CD4-positive, alpha-beta T cell treated with Interleukin-12 subunit alpha and Interleukin-12 subunit beta, for 1 hour (primary cell): ENCODE measurements at places on chromosomes 2 and 18.

DNA sequence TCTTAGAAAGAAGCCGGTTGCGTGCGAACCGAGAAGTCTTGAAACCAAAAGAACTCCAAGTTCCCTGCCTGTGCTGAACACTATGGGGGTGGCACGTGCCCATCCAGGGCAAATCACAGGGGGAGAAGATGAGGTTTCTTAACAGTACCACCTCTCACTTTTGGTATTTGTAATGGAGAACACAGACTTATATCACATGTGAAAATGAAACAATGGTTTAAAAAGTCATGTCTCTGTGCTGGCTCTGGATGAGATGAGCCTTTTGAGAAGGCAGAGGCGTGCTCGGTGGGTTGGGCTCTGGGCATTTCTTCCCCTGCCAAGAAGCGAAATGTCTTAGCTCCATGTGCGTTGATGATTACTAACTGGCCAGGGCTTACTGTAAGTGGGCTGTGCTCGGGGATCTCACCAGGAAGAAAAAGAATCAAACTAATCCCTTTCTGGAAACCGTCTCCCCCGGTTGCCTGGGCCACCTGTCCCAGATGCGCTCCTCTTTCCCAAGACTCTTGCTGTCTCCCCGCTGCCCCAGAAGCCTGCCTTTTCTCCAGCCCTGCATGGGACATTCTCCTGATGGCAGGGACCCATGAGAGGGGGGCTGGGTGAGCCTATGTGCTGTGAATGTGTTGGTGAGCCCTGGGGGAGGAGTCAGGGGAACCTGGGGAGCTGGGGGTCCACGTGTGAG lies 252.9 kb downstream of the PRKCE start:
- DNase-seq: no peak

GRCh38 chr18:37330173-37330572 lies 235.4 kb downstream of the CELF4 start:
- DNase-seq: no peak

- no peak for DNase-seq
Observed at GRCh38 chr2:224009605-224010315, 29.3 kb downstream of the SERPINE2 start.

GRCh38 chr2:179850188-179850587 lies 11.2 kb downstream of the ZNF385B start:
- no peak for DNase-seq

GRCh38 chr2:38720613-38721241 lies 30.4 kb downstream of the SRSF7 start:
- DNase-seq: no peak

DNA sequence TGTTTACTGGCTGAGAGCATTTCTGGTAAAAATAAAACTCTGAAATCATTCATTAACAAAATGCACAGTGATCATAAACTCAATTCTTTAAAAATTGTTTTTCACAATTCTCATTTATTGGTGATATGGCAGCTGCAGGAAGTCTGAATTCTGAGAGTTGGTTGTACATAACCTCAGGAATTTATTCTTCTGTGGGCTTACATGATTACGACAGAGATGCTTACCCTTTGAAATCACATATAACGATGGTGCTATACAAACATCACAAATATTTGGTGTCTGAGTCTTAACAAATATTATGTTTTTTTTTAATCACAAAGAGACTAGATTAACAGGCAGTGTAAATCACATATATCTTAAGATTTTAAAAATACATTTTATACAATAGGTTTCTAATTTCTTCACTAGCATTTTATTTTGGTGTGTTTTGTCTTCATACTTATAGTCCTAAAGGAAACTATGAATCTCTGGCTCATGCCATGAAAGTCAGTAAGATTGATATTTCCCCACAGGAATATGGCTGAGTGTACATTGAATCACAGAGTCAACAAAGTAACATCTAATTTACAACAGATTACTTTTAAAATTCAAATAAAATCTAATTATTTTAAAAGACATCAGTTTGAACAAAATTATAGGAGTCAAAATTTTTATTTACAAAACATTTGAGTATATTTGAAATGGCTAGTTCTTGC lies 318.8 kb upstream of the THUMPD2 start:
- no peak for DNase-seq

GRCh38 chr2:62325398-62325797 lies 129.5 kb downstream of the B3GNT2 start:
- no peak for DNase-seq

GRCh38 chr2:53575721-53576124 lies 191.9 kb upstream of the CHAC2 start:
- DNase-seq: no peak

DNA sequence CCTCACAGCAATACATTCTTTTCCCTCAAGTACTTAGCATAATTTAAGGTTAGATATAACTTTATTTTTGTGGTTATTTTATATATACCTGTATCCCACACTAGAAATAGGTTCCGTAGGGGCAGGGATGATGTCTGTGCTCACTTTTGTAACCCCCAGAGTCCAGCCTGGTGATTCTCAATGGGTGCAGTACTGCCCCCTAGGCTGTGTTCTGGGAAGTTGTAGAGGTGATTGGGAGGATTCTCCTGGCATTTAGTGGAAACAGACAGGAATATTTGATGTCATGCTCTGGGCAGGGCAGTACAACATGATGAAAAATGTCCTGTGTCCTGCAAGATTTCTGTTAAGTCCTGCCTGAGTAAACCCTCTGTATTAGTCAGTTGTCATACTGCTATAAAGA lies 333.3 kb downstream of the PLCL1 start:
- DNase-seq: no peak

GRCh38 chr2:108354136-108354535 lies 23.6 kb upstream of the SULT1C4 start:
- no peak for DNase-seq

DNA sequence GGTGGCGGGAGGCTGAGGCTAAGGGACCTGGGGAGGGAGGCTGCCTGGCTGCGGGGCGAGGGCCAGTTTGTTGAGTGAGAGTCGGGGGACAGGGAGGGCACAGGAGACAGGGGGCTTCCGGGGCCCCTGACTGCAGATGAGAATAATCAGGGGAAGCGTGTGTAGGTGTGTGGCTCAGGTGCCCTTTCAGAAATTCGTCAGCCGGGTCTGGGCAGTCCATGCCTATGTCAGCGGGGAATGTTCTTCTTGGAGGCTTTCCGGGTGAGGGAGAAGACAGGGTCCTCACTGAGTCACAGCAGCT lies 52.3 kb upstream of the OTOF start:
- no peak for DNase-seq

DNA sequence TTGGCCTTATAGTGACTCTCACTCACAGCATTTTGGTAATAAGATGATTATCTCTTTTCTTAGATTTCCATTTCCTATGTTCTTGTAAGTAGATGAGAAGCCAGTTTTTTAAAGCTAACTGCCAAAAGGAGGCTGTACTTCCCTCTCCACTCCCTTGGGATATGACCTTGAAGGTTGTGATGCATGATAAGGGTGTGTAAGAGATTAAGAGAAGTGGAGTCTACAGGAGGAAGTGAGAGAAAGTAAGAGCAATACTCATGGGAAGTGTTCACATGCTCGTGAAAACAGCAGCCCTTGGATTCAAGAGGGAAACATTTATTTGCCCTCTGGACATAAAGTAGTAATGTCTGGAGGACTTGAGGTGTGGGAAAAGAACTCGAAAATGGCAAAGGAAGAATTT lies 171.5 kb downstream of the EVA1A start:
- DNase-seq: no peak

DNA sequence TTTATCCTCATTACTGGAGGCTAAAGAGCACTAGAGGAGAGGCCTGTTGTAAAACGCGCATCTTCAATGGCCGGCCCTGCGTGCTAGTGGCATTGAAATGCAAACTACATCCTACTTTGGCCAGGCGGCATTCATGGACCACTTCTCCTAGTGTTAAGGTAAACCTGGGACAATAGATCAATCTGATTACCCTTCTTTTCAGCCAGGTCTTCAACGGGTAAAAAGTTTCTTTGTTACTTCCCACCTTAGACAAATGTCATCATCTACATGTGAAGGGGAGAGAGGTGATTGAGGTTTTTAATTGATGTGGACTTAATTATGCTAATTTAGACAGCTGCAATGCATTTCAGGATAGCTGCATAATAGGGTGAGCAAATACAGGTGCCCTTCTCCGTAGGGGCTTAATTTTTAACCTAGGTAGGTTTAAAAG lies 628.0 kb downstream of the ZEB2 start:
- DNase-seq: no peak

GRCh38 chr2:224832207-224832606 lies 116.0 kb upstream of the CCDC195 start:
- no peak for DNase-seq

DNA sequence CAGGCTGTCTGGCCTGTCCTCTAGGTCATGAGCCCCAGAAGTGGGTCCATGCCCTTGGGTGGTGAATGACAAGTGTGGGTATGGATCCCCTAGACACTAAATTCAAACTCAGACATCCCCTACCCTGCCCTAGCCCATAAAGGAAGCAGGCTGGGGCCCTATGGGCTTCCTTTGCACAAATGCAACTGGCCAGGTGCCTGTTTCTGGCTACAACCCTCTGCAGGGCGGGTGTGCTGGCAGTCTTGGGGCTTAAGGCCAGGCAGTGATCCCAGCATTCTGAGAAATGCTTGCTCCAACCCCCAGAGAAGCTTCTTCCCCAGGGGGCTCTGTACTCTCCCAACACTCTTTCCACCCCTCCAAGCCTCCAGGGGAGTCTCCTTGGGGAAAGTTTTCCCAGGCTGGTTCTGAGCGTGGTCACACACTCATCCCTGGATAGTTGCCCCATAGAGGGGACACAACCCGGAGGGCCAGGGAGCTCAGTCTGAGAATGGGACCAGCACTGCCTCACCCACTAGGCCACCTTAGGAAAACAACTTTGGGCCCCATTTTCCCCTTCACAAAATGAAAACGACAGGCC lies 16.6 kb upstream of the ASPRV1 start:
- no peak for DNase-seq

DNA sequence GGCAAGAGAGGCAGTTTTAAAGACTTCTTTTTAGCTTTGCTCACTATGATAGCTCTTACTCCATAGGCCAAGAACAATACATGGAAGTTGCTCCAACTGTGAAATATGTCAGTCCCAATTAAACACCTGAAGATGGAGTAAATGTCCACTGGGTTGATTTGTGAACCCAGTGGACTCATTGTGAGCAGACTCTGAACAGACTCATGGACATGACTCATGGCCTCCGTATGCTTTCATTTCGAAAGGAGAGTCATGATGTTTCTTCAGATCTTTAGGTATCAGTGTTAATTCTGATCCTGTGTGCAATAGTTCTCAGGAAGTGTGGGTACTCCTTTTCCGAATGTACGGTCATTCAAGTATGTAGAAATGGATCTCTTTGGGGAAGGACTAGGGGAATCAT lies 5.4 kb upstream of the CWC22 start:
- no peak for DNase-seq

DNA sequence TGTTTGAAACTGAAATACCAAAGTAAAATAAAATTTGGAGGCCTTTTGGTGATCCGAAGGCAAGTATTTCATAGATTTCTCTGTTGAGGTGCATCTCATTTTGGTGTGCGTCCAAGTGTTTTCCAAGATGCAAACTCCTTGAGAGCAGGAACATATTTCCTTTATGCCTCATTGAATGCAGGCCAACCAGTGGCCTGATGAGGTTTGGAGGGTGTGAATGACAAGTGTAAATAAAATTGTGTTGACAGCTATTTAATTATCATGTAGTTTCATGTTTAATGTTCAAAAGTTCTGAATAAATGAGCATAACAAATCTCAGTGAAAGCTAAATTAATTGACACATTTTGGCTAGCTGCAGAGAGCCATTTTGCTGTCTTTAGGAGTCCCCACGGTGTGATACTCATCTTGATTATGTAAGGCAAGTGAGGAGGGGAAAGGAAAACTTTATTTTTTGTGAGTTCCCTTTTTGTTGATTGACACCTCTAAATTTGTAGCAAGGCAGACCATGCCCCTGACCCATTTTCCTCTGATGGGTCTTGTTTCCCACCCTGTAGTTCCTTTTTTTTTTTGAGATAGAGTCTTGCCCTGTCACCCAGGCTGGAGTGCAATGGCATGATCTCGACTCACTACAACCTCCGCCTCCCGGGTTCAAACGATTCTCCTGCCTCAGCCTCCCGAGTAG lies 6.3 kb upstream of the LTBP1 start:
- no peak for DNase-seq

GRCh38 chr2:96969321-96969720 lies 17.1 kb downstream of the FAM178B start:
- DNase-seq: no peak

- no peak for DNase-seq
Observed at GRCh38 chr2:59920961-59921360, 632.5 kb downstream of the BCL11A start.

GRCh38 chr2:205764270-205764746 lies 82.0 kb downstream of the NRP2 start:
- DNase-seq: no peak

DNA sequence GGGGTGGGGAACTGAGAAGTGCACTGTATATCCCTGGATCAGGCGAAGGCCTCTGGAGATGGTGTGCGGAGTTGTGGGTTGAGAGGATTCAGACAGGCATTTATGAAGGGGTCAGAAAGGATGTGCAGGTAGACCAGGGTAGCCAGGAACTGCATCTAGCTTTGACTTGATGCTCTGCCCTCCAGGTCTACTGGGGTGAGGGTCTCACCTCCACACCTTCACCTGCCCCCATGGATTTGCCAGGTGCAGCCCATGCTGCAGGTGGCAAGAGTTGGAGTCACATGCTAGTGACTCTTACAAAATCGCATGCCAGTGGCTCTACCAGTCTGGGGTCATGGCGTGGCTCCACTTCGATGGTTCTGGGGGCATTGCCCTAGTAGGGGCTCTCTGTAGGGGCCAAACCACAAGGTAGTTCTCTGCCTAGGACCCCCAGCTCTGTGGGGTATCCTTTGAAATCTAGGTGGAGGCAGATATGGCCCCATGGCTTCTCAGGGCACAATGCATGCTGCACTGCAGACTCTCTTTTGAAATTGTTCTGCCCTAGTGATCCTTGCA lies 18.9 kb upstream of the KCNF1 start:
- DNase-seq: no peak

GRCh38 chr2:72131371-72131891 lies 16.2 kb downstream of the CYP26B1 start:
- DNase-seq: no peak

DNA sequence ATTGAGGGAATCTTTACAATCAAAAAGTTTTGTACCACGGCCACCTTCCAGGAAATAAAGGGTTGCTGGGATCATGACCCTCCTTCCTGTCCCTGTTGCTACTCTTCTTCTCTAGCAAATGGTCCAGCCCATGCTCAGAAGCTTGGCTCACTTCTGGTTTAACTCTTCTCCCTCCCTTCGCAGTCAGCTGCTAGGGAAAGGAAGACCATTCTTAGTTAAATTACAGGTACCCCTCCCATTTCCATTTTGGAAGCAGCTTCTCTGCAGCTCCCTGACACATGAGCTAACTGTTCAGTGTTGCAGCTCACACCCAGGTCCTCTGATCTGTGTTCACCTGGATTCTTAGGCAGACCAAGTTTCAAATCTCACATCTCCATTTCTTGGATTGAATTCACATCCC lies 100.3 kb downstream of the DOCK10 start:
- DNase-seq: no peak

GRCh38 chr2:208097801-208098200 lies 26.5 kb downstream of the CRYGD start:
- DNase-seq: no peak

GRCh38 chr2:35428548-35428947 lies 927.0 kb upstream of the CRIM1 start:
- DNase-seq: no peak

- DNase-seq: no peak
Observed at GRCh38 chr2:173271825-173272224, 82.8 kb upstream of the CDCA7 start.

GRCh38 chr2:128790541-128791001 lies 471.9 kb upstream of the HS6ST1 start:
- no peak for DNase-seq

- no peak for DNase-seq
Observed at GRCh38 chr2:80311304-80311703, 6.8 kb upstream of the LRRTM1 start.
